ENCODE measurements at places on chromosomes 3 and 15.

GRCh38 chr15:33506781-33507296 lies 196.1 kb downstream of the RYR3 start:
- DNase-seq: no peak

DNA sequence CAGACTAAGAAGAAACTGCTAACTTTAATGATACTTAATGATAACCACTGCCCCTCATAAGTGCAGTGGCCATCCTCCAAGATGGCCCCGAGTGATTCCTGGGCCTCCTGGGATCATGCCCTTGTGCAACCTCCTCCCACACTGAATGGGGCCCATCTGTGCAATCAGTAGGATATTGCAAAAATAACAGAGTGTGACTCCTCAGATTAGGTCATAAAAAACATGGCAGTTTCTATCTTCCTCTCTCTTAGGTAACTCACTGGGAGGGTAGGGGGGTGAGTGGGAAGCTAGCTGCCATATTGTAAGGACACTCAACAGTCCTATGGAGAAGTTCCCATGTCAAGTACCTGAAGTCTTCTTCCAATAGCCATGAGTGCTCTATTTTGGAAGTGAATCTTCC lies 173.0 kb downstream of the SHQ1 start:
- peak; percentile 65 for DNase-seq

DNA sequence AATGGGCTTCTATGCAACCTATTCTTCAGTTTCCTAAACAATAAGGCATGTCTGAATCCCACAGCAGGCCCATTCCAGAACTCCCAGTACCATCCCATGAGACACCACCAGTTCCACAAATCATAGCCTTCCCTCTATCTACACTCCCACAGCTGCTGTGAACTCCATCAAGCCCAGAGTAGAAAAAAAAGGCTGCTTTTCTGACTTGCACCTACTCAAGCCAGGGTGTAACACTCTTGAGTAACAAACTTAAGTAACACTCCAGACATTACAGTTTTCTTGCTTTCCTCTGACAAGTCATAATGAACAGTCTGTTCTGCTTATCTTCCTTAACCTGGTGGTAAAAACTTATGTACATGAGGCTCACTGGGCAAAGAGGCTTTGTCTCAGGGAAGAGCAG lies 283.1 kb downstream of the NFKBIZ start:
- peak; percentile 63 for DNase-seq

GRCh38 chr3:89414270-89414669 lies 306.8 kb downstream of the EPHA3 start:
- DNase-seq: no peak

- DNase-seq: peak; percentile 41
Measured at GRCh38 chr15:40582726-40583246, 11.3 kb upstream of the KNL1 start.

DNA sequence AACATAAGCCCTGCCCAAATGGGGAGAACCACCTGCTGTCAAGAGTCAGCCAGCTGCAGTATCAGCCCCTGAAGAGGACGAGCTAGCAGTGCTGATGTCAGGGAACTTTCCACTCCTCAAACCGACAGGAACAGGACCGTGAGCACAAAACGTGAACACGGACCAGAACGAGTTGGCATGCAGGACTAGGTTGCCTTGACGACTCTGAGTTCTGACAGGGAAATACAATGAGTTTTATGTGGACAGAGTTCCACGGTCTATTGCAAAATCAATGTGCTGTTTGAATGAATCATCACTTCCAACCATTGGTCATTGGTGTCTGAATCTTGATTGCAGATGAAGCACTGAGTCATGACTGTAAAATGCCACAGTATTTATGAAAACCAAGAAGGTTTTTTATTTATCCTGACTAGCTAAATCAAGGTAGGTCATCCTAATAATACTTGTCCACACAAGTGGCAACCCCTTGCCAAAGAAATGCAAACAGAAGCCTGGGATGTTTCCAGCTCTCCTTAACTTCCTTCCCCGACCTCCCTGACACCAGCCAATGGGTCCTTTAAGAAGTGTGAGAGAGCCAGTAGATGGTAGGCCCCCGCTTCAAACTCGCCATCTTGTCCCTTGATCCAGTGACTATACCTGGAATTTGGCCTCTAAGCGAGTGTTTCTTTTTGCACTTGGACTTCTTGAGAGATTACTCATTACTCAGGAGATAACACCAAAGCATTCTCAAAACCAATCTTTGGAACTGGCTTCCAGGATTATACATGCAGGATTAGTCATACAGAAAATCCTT lies 119.6 kb downstream of the ASB7 start:
- peak; percentile 93 for DNase-seq

GRCh38 chr3:168850109-168850508 lies 754.4 kb upstream of the GOLIM4 start:
- no peak for DNase-seq

DNA sequence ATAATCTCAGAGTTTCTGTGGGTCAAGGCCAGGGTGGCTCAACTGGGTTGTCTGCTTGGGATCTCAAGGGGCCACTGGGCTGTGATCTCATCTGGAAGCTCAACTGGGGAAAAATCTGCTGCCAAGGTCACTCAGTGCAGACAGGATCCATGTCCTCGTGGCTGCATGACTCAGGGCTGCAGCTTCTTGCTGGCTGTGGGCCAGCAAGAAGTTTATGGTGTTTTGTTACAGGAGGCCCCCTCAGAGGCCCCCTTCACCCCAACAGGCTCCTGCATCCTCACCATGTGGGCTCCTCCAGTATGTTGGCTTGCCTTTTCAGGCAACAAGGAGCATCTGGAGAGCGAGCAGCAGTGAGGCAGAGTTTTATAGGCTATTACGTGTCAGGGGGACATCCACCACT lies 14.6 kb downstream of the OCA2 start:
- DNase-seq: no peak

GRCh38 chr3:87982421-87982820 lies 76.4 kb downstream of the CGGBP1 start:
- no peak for DNase-seq

DNA sequence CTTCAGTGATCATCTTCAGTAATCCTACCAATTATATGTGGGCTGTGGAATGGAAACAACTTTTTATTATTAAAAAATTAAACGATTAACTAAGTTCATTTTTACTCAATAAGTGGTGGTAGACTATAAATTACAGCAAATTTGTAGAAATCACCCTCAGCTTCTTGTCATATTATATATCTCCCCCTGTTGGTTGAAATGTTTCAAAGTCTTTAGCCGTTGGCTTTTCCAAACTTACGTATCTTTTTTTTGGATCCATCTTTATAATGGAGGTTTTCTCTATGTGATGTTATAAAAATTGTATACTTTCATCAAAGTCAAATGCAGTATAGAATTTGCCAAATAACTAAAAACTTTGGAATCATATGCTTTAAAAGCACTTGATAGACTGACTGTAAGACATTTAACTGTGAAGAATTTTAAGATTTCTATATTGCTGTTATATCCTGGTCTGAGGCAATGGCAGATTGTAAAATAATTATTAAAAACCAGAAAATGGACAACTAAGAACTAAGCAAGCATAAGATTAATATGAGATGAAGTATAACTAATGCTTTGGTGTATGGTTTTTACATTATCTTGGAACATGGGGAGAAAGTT lies 44.7 kb downstream of the ATP11B start:
- DNase-seq: peak; percentile 13

GRCh38 chr3:62249855-62250543 lies 123.4 kb downstream of the FEZF2 start:
- DNase-seq: no peak

- no peak for DNase-seq
Measured at GRCh38 chr15:89115547-89115946, 27.3 kb downstream of the ABHD2 start.

DNA sequence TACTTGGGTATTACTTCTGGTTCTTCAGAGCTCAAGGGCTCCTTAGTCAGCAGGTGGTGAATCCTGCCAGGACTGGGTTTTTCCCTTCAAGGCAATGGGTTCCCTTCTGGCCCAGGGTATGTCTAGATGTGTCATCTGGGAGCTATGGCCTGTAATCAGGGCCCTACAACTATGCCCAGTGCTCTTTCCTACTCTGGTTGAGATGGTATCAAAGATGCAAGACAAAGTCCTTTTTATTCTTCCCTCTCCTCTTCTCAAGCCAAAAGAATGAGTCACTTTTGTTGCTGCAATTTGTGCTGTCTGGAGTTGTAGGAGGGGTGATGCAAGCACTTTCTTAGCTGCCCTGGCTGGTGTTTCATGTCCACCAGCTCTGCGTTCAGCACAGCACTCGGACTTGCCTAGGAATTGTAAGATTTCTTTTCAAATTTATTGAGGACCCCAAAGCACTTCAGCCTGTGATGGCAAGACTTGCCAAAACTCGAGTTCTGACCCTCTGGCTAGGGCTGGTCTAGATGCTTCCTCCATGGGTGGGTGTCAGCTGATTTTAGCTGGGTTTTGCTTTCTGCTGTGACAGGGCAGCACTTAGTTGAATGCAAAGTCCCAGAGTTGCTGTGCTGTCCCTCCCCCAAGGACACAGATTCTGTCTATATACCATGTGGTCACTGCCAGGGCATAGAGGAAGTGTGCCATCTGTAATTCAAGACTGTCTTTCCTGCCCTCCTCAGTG lies 129.2 kb upstream of the CBLB start:
- DNase-seq: peak; percentile 94

DNA sequence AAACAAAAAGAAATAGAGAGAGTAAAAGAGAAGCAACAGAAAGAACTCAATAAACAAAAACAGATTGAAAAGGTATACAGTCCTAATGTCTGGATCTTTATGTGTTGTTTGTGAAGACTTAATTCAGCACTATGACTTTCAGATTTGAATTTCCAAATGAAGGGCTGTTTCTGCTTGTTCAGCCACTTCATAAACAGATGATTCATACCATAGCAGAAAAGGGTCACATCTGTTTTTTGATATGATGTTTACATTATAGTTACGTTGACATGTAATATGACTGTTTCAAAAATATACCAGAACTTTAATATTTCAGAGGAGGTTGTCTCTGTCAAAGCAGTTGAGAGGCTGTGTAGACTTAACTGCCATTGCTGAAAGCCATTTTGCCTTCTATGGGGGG lies 24.1 kb downstream of the ASB14 start:
- DNase-seq: no peak

DNA sequence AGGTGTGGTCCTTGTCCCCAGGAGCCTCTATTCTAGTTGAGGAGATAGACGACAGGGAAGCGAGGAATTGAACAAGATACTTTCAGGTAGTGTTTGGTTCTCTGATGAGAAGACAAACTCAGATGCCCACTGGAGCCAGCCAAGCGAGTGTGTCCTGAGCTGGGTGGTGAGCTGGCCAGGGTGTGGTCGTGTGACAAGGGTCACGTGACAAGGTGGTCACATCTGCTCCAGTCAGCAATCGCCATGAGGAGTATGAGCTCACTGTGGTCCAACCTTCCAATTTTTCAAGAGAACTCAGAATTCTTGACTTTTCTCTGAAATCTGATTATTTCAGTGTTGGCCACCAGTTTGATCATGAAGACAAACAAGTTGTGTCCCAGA lies 39.5 kb downstream of the SLC6A6 start:
- peak; percentile 71 for DNase-seq

GRCh38 chr3:169498336-169498735 lies 165.2 kb downstream of the MECOM start:
- DNase-seq: no peak

GRCh38 chr3:133532951-133533350 lies 40.5 kb upstream of the CDV3 start:
- DNase-seq: no peak

- peak; percentile 86 for DNase-seq
Measured at GRCh38 chr3:196639483-196640296, at the start of gene NRROS. Gene NRROS (plus strand): TSS chr3:196639694. CDS start chr3:196654540, 14,846 bp downstream.

- no peak for DNase-seq
Measured at GRCh38 chr15:68730976-68731897, 89.5 kb downstream of the ANP32A start.

- DNase-seq: peak; percentile 72
Measured at GRCh38 chr3:127908951-127909350, 6.1 kb upstream of the KBTBD12 start.

DNA sequence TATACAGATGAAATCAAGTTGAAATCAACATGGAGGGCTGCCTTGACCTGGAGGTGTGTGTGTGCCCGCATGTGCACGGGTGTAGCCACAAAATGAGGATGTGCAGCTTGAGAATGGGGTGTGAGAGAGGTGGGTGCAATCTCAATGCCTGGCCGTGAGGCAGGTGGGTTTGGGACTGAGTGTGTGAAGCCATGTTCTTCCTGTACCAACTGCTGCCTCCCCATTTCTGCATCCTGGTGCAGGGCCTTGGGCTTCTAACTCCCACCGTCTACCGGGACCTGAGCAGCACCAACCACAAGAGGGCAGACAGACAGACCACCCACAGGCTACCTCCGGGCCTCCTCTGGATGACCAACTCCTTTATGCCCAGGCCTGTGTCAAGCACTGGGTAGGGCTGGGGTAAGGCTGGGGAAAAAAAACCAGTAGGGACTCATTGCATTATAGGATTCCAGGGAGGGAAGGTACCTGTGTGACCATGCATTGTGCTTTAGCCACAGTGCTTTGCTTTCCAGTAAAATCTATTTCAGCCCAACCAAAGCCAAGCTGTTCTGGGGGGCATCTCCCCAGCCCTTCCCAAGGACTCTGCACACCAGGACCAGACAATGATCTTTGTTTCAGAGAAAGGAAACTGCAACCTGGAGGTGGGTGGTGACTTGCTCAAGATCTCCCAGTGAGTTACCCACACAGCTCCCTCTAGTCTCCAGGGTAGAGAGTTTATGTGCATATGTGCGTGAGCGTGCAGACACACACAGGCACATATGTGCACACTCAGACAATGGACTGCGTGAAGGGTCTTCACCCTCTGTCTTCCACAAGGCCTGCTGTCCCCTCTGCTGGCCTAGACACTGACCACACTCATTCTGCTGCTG lies 162.2 kb upstream of the TLE3 start:
- peak; percentile 77 for DNase-seq

DNA sequence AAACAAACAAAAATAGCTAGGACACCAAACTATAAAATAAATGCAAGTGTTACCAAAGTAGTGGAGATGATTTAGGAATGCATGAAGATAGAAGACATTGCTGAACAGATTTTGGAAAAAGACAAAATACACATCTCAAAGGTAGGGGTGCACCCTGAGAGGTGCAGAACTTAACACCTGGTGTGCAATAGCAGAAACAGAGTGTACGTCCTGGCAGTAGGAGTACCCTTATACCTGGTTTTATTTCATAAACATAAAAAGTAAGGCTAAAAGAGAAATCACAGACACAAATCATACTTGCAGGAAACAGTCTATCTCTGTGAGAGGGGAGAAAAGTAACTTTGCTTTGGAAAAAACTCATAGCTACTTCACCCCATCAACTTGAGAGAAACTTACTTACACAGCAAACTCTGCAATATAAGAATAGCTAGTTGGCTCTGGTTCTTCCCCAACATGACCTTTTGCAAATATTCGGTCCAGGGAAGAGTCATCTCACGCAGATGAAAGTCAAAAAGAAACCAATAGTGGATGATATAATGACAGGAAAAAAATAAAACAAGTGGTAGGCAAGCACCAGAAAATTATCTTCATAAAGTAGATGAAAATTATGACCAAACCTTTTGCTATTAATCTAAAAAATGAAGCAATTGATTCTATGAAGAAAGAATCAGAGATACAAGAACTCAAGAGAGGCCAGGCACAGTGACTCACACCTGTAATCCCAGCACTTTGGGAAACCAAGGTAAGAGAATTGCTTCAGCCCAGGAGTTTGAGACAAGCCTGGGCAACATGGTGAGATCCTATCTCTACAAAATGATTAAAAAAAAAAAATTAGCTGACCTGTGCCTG lies 108.9 kb upstream of the BNIP2 start:
- no peak for DNase-seq

Measured in inflammatory macrophage treated with lipopolysaccharide for 4 hours (primary cell).